ENCODE measurements at places on chromosomes 1 and 21.
A peak's percentile ranks its signal among the peaks of the same experiment; 100 is the strongest.

- no peak for DNase-seq
Measured at GRCh38 chr1:30358500-30358899, 364.9 kb downstream of the MATN1 start.

DNA sequence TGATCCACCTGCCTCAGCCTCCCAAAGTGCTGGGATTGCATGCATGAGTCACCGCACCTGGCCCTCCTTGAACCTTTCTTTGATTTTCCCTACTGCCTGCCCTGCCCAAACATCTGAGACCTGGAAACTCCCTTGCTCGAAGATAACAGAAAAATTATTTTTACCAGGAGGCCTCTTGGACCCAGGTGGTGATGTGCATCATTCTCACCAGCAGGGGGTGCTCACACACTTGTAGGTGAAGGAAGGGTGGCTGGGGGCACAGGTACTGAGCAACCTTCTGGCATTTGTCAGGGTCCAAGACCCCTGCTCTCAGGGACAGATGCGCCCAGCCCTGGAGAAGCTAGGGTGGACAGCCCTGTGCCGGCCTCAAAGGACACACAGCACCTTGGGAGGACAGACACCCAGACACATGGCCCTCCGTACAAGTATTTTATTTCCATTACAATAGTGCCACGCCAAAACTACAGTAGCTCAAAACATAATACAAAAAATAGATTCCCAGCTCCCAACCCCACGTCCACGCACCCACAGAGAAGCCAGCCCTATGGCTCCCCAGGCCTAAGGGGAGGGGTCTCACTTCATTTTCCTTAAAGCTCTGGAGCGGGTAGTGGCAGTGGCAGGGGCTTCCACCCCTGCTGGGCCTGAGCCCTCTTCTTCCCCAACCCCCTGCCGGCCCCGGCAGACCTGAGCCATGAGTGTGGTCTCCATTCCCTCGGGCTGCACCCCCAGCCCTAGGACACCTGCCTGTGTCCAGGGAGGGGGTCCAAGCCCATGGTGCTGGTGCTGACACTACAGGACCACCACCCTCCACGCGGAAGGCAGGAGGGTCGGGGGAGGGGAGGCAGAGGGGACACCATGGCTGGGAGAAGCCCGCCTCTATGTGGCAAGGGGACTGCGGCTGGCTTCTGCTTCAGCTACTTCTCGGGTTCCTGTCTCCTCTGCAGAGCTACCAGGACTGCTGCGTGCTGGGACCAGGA lies 40.4 kb upstream of the EIF4G3 start:
- peak; percentile 73 for DNase-seq

DNA sequence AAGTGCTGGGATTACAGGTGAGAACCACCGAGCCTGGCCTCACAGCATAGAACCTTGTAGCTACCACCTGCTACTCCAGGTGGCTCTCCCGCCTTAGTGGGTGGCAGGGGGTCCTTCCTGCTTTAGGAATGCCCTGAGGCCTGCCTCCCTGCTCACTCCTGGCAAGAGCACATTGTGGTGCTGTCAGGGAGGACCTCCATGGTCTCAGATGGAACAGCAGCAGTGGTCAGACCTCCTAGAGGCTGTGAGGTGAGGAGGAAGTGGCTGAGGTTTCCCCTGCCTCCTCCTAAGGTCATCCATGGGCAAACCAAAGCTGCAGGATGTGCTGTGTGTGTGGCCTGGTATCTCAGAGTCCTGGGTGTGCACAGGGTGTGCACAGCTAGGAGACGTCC lies 6.7 kb downstream of the SOX13 start:
- no peak for DNase-seq

DNA sequence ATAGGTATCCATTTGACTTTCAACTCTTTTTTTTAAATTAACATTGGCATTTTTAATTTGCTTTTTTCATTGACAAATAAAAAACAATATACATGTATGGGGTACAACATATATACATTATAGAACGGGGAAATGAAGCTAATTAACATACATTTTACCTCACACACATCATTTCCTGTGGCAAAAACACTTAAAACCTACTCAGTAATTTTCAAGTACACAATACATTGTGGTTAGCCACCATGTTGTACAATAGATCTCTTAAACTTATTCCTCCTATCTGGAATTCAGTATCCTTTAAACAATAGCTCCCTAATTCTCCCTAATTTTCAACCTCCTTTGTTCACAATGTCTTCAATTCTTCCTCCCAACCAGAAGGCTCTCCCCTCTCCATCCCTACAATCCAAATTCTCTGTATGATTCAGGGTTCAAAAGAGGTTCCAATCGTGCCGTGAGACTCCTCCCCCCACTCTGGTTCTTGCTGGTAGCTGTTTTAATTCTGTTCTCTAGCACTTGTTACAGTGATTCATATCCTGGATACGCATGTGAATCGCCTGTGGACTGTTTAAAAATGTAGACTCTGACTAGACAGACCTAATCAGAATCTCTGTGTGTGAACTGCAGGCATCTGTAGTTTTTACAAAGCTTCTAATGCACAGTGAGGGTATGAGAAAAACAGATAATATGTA lies 87.6 kb upstream of the DUSP10 start:
- no peak for DNase-seq

DNA sequence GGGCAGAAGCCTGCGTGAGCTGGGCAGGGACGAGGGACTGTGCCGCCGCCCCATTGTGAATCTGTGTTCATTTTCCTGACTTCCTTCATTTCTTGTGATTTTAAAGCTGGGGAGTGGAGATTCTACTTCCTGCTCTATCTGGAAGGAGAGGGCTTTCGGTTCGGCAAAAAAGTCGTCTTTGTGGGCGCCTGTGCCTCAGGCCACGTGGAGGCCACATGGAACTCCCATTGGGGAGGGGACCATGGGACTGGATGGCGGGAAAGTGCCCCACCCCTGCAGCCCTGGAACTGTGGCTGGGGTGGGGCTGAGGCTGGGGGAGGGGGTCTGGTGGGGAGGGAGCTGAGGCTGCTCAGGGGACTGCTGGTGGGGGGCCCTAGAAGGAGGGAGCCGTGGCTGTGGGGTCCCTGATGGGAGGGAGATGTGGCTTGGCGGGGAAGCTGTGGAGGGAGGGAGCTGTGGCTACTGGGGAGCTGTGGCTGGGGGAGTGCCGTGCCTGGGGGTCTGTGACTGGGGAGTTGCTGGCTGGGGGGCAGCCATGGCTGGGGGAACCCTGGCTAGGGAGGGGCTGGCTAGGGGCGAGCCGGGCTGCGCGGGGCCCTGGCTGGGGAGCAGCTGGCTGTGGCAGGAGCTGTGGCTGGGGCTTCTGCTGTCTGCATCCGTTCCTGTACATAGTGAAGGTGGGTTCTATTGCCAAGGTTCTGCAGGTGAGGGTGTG lies 31.5 kb downstream of the COL18A1 start:
- DNase-seq: no peak

Measured in hematopoietic multipotent progenitor cell treated with erythropoietin and hydrocortisone succinate and interleukin-3 and kit ligand, for 17 days (in vitro differentiated cells).